NCI-H2081 (cell line): ENCODE measurements at places on chromosomes 7 and 10.

DNA sequence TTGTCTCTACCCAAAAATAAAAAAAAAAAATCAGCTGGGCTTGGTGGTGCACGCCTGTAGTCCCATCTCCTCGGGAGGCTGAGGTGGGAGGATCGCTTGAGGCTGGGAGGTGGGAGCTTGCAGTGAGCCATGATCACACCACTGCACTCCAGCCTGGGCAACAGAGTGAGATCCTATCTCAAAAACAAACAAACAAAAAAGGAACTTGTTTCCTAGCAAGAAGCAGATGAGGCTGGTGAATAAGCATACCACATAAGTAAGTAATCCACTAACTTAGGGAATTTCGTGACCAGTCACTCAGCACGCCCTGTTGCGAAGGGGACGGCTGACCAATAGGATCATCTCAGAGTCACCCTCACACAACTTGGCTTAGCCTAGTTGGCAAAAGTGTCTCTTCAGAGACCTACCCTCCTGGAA, 64.6 kb downstream of the CUX1 start:
- no peak for DNase-seq

- no peak for DNase-seq
Measured at GRCh38 chr7:121167971-121168370, 160.8 kb upstream of the WNT16 start.

DNA sequence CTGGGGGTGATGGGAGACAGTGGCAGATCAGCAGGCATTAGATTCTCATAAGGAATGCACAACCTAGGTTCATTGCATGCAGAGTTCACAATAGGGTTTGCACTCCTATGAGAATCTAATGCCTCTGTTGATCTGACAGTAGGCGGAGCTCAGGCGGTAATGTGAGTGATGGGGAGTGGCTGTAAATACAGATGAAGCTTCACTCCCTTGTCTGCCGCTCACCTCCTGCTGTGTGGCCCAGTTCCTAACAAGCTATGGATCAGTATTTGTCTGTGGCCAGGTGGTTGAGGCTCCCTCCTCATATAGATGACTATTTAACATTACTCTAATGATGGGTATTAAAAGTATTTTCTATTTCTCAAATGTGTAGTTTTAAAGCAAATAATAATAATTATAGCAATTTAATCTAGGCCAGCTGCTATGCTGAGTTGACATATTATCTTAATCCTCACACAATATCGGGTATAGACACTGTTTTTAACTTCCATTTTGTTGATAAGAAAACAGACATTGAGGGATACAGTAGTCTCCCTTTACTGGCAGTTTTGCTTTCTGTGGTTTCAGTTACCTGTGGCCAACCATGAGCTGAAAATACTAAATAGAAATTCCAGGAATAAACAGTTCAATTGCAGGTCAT, 39.9 kb downstream of the KIF20B start:
- DNase-seq = peak; percentile 27

GRCh38 chr7:133699386-133699785, 427.8 kb upstream of the LRGUK start:
- DNase-seq = no peak

GRCh38 chr7:6330657-6331056, 58.2 kb upstream of the CYTH3 start:
- DNase-seq = no peak

DNA sequence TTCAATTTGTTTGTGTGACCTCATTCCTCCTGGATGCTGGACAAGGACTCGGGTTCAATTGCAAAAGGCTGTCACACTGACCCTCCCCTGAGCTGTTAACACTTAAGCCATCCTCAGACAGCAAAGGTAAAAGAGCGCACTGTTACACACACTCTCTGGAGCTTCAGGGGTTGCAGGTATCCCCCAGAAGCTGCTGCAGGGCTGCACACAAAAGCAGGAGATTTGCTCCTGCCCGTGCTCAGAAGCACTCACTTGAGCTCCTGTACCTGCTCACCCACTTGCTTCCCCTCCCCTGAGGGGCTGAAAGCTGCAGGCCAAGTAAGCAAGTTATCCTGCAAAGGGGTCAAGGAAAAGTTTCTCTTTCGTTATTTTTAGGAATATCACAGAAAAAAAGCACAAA, 886.2 kb upstream of the ZWINT start:
- no peak for DNase-seq
